ENCODE measurements at places on chromosomes 16 and 17.

DNA sequence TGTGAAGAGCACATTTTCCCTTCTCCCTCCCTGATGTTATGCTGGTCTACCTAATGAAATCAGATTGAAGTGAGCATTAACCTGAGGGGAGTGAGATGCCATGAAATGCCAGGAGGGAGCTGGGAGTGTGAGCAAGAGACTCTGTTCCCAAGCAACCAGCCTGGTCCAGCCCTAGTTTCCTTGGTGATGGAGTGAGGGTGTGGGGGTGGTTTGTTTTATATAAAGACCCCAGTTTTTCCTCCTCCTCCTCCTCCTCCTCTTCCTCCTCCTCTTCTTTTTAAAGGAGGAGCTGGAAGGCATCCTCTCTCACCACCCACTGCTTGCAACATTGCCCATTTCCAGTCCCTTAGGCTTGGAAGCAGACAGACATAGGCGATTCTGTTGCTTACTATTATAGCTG is 97.1 kb downstream of the DNAH3 start:
- no peak for DNase-seq

DNA sequence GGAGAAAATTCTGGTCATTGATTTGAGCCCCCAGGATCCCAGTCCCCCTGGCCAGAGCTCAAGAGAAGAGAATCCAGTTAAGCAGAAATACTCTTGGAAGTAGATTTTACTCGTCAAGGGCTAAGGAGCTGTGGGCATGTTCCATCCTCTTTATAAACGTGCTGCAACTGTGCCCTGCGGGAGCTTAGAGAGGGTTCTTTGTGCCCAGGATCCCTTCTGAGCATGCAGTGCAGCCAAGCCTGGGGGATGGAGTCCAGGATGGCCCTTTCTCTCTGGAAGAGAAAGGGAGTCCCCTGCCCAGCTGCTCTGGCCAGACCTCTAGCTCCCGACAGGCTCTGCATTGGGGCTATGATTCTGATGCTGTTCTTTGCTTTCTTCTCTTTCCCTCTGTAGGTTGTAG is 9.5 kb upstream of the LGALS9 start:
- DNase-seq: no peak

- no peak for DNase-seq
Observed at GRCh38 chr16:71347146-71347545, 11.4 kb upstream of the CALB2 start.

GRCh38 chr17:50443505-50443974 is 17.5 kb downstream of the ACSF2 start:
- no peak for DNase-seq

DNA sequence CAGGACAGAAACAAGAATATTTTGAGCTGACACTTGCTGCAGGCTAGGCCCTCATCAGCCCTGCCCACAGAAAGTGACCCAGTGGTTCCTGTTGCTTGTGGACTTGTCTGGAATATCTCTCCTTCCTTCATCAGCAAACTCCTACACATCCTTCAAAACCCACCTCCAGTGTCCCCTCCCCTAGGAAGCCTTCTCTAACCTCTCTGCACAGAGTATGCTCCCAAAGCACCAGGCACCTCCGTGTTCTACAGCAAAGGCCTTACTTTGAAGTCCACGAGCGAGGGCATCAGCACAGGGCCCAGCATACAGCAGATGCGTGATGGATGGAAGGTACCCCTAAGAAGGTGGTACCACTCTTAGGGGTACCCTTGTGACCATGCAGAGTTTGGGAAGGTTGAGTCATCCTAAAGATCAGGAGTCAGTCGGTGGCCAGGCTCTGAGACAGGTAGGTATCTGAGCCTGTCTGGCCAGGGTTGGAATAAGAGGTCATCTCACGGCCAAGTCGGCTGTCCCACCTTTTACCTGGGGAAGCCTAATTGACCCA is 2.0 kb downstream of the CCDC102A start:
- DNase-seq: no peak

DNA sequence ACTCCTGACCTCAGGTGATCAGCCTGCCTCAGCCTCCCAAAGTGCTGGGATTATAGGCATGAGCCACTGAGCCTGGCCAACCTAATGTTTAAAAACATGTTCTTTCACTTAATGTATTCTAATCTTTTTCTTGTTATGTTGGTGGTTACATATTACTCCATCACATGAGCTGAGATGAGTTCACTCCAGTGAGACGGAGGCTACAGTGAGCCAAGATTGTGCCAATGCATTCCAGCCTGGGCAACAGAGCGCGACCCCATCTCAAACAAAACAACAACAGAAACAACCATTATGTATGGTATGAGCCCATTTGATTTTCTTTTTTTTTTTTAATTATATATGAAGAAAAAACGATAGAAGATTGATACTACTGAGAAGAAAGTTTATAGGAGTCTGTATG is 39.6 kb downstream of the SLC39A11 start:
- no peak for DNase-seq

- no peak for DNase-seq
Observed at GRCh38 chr16:89476379-89476778, 14.0 kb downstream of the ANKRD11 start.

- DNase-seq: no peak
Observed at GRCh38 chr17:74898376-74898946, 5.0 kb upstream of the FADS6 start.

DNA sequence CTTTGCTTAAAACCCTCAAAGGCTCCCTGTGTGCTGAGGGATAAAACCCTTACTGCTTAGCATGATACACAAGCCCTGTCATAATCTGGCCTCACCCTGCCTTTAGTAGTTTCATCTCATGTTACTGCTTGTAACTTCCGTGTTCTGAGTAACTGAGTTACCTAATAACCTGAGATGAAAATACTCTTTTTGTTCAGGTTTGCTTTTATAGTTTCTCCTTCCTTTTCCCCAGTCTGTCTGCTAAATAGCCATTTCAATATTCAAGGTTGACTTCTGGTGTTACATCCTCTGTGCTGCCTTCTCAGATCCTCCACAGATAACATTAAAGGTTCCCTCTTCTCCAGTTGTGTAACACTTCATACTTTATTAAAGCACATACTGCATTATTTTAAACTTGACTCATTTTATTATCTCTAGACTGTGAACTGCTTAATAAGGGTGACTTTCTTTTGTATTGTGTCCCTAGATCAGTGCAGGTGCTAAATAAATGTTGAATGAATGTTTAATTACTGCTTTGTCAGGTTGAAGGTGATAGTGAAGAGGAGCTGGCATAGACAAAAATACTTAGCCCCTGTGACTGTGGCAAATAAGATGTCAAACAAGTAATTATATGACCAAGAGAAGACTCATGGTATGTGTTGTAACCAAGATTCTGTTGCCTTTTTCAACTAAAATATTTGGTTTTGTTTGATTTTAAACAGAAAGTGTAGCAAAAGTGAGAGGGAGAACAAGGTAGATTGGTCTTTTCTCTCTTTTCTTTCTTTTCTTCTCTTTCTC is 47.8 kb downstream of the NFAT5 start:
- no peak for DNase-seq

GRCh38 chr17:82080048-82080788 is 14.6 kb upstream of the DUS1L start:
- no peak for DNase-seq

DNA sequence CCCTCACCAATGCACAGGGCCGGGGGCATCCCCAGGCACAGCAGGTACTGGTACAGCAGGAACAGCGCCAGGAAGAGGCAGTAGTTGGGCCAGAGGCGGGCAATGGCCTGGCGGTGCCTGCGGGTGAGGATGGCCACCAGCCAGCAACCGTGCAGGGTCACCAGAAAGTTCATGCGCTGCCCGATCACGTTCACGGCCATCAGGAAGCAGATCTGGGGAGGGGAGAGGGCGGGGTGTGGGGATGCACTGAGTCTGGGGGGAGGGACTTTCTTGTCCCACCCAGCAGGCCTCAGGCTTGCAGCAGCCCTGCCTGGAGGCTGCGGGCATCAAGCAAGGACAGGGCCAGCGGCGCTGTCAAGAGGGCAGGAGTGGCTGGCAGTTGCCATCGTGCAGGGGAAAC is 25.4 kb downstream of the CTU2 start:
- DNase-seq: no peak

GRCh38 chr16:10957771-10958482 is 13.6 kb downstream of the CLEC16A start:
- DNase-seq: peak; percentile 65

- DNase-seq: no peak
Observed at GRCh38 chr16:22770866-22771265, 43.1 kb upstream of the HS3ST2 start.

DNA sequence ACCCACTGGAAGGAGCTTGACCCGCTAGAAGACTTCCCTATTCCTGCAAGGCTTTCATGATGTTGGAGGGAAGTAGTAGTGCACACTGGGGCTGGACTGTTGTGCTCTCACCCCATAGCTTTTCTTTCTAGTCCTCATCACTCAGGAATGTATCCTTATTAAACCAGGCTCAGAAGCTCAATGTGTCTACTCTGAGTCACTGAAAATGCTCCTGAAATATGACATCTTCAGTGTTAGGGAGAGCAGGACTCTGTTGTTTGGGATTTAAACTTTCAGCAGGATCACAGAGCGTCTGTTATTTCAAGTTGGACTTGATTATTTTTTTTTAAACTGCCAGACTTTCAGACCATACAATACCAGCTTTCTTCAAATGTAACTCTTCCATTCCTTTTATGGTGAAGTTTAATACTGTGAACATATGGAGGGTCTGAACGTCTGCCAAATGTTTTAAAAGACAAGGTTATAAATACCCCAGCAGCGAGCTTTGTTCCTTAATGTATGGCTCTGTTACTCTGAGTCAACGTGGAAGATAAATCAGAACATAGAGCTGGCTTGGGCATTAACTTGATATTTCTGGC is 257.5 kb downstream of the CDH11 start:
- DNase-seq: no peak

DNA sequence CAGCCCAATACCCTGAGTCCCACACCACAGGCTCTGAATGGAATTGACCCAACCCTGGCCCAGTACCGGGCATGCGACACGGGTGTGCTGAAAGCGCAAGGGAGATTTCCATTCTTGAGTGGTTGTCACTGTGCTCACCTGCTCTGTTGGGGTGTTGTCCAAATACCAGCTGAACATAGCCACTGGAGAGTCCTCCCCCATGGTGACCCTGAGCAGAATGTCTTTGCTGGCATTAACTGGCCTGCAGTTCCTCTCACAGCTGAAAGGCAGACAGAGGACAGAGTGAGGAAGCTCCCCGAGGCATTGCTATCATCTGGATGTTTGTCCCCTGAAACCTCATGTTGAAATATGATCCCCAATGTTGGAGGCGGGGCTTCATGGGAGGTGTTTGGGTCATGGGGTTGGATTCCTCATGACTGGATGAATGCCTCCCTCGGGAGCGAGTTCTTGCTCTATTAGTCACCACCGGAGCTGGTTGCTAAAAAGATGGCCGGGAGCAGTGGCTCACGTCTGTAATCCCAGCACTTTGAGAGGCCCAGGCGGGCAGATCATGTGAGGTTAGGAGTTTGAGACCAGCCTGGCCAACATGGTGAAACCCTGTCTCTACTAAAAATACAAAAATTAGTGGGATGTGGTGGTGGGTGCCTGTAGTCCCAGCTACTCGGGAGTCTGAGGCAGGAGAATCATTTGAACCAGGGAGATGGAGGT is 57.3 kb upstream of the BCO1 start:
- DNase-seq: no peak

DNA sequence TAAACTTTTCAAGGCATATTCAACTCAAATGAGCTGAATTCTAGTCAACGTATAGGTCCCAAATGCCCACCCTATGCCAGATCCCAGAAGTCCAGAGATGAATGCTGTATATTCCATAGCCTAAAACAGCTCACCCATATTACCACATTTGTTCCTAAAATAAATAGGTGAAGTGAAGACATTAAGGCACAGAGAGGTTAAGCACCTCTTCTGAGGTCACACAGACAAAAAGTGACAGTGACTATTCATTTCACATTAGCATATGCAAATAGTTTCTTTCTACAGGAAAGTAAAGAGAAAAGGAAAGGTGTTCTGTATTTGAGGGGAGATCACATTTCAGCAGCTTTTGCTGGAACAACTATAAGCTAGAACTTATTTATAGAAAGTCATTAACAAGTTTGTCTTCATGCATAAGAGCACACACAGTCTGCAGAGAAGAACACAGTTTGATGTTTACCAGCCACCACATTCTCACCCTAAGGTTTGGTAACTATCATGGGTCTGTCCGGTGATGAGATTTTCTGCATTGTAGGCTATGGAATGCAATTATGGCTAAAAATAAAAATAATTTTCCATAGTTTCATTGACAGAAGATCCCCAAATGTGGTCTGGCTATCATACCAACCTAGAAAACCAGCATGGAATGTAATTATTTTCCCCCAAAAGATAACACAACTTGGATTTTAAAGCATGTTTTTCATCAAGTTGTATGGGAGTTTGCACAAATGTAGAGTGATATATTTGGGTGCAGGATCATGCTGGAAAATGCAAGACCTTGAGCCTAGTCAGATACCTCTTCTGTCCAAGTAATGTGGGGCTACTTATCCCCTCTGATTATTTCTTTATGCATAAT is 402.1 kb downstream of the UTP18 start:
- DNase-seq: no peak

- DNase-seq: no peak
Observed at GRCh38 chr17:38572669-38573365, 32.9 kb downstream of the SRCIN1 start.

DNA sequence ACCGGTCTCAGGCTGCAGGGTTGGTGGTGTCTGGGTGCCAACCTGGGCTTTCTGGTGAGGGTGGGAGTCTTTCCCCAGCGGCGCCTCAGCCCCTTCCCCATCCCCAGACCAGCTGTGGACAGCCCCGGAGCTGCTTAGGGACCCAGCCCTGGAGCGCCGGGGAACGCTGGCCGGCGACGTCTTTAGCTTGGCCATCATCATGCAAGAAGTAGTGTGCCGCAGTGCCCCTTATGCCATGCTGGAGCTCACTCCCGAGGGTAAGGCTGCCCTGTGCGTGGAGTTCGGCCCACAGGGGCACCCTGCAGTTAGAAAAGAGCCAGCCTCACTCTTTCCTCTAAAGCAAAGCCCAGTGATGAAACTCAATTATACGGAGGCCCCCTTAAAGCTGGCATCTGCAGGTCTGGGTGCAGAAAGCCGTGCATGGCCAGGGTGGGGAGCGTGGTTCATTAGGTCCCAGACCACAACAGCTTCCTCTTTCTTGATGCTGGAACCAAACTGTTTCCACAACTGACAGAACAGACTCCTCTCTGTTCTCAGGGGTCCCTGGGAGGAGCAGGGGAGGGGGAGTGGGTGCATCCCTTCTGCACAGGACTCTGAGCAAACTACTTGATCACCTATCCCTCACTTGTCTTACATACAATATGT is 10.7 kb downstream of the GUCY2D start:
- no peak for DNase-seq

GRCh38 chr17:6910987-6911603 is 79.6 kb upstream of the TEKT1 start:
- no peak for DNase-seq

GRCh38 chr16:19945934-19946333 is 61.3 kb upstream of the GPRC5B start:
- no peak for DNase-seq

DNA sequence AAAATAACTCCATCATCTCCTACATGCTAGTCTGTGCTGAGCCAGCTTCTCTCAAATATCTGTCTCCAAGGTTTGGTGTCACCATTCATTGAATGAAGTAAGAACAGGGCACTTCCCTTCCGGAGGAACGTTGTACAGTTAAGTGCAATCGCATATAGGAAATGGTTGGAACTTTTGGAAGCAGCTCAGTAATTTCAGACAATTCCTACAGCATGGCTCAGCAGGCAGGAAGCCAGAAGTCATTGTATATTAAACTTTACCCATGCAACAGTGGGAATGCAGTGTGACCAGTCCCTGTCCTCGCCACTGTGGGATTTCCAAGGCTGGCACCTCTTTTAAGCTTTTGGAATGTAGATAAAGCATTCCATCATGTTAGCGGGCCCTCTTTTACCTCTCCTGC is 51.1 kb upstream of the MYH2 start:
- DNase-seq: no peak

- no peak for DNase-seq
Observed at GRCh38 chr16:78462288-78463208, 363.1 kb downstream of the WWOX start.
